ENCODE measurements at places on chromosomes 3 and 15. TPM values are rescaled to one million over a fixed set of nuclear protein-coding genes. Genes with fewer than 3 reads are reported as not detected.
A peak's percentile ranks its signal among the peaks of the same experiment; 100 is the strongest.

- no peak for DNase-seq
These were observed 19.0 kb downstream of the SPATA12 start for GRCh38 chr3:57079474-57079831.

DNA sequence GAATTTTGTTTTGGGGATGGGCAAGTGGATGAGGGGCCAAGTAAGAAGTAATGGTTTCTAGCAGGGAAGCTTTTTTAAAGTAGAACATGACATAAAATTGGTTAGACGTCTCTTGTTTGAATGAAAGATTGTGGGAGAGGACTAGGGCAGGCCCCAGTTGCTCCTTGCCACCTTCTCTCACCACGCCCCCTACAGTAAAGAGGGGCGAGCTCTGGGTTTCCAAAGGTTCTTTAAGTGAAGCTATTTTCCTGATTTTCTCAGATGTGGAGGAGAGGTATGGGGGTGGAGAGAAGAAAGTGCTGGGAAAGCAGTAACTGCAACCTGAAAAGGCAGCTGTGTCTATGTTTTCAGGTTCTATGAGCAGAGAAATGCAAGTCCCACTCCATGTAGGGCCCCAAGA lies 32.6 kb upstream of the SKIL start:
- no peak for DNase-seq

GRCh38 chr15:39040861-39041260 lies 476.2 kb upstream of the RASGRP1 start:
- DNase-seq, result no peak

GRCh38 chr3:46575577-46576222 lies 9.6 kb upstream of the LRRC2 start:
- DNase-seq, result no peak

DNA sequence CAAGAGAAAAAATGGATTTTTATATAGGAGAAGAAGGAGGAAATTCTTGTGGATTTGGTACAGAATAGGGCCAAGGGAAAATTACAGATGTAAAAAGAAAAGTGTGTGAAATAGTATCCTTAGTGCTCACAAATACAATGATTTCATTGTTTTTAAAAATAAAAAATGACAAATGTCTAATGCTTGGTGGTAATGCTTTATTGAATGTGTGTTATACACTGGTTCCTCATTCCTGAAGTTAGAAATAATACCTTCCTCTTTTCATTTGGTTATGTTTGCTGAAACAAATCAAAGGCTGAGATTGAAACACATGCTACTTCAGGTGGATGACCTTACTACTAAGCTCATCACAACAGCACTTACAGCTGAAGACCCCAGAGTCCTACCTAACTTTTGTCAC lies 37.7 kb upstream of the CCR2 start:
- DNase-seq, result no peak

- peak; percentile 23 for DNase-seq
These were observed 4.1 kb downstream of the OSBPL11 start for GRCh38 chr3:125591116-125591760.

DNA sequence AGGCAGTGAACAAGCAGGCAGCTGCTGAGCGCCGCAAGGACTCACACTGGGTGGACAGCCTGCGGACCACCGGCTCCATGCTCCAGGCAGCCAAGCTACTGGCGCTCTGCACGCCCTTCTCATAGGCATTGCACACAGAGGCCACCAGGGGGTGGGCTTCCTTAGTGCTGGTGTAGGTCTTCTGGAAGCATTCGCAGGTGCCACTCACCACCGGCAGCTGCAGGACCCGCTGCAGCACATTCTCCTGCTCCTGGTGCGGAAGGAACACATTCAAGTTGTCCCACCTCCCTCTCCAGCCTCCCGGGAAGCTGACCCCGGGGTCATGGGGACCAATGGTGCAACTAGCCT lies 6.0 kb downstream of the PLIN1 start:
- DNase-seq, result peak; percentile 81

WDR72 gene
- polyA plus RNA-seq, result 0.02 TPM

PARP15 gene
- polyA plus RNA-seq, result not detected

SNTN gene
- not detected for polyA plus RNA-seq

ISG20 gene
- 2.0 TPM for polyA plus RNA-seq

RPSA gene
- polyA plus RNA-seq, result 3,456 TPM
